ENCODE measurements at places on chromosomes 4 and X.

DNA sequence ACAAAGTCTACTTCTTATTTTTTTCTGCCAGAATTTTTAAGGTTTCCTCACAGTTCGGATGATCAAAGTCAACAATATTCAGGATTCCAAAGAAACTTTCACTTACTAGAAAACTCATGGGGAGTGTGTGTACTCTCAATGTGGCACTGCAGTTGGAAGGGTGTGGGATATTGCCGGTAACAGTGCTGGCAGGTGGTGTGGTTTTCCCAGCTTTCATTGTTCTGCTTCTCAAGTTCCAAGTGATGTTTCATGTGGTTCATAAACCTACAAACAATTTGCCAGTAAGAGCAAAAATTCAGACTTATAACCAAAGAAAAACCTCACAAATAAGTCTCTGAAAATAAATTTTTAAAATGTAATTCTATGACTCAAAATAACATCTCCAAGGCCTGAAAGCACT, 39.8 kb downstream of the ZNF280C start:
- no peak for ATAC-seq

DNA sequence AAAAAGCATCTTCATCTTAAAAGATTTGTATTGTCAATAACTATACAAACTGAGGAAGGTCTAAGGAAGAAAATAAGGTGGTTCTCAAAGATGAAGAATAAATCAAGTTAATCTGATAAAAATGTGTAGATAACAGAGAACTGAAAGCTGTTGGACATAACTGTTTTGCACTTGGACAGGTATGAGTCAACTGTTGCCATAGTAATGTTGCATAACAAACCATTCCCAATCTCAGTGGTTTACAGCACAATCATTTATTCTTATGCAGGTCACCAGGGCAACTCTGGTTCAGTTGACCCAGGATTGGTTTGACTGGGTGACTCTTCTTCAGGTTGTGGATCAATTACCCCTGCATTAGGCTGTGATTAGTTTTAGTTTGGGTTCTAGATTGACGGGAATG, 2197.7 kb downstream of the ARAP2 start:
- ATAC-seq = no peak

DNA sequence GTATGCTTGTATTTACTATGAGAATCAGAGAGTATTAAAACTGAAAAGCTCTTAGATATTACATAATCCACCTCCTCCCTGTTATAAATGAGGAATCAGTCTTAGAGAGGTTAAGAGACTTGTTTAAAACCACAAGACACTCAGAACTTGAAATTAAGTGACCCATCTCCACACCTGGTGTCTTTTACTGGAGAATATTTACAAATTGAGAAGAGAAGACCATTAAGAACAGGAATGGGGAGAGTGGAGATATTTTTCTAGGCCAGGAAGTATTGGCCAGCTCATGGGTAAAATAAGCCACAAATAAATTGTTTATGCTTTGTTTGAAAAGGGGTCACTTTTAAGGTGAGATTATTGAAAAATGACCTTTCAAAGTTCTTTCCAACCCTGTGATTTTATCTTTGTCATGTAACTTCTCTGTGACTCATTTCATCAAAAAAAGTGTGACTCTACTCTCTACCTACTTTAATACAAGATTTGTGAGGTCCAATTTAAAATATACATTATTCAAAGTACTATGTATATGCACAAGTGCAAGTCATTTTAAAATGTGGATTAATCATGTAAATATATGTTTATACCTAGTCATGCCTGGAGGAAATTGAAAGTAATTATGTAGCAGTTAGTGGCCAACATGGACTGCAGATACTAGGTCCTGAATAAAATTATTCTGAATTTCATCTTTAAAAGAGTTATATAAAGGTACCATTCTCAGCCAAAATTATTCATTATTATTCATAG, 15.9 kb upstream of the COX7B2 start:
- ATAC-seq = peak; percentile 97

DNA sequence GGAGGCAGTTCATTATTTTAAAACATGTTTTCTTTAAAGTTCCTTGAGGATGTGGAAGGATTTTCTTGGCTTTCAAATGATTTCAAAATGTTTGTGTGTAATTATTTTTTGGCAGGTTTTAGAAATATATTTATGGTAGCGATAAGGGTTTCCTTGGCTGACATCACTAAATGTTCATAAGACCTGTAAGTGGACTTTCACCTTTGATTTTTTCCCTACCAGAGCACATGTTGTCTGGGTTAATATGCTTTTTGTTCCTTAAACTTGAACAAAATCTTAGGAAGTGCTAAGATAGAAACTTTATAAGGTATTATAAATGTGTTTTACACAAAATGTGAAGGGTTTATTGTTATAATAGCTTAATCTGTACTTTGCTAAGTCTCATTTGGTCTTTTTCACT, 315.6 kb downstream of the PCDH7 start:
- ATAC-seq = no peak

- peak; percentile 87 for ATAC-seq
Observed at GRCh38 chr4:127586922-127587571, 45.7 kb upstream of the INTU start.

GRCh38 chr4:8046925-8047541, 107.4 kb upstream of the AFAP1 start:
- no peak for ATAC-seq

GRCh38 chr4:87193958-87194675, 26.3 kb downstream of the KLHL8 start:
- no peak for ATAC-seq

- no peak for ATAC-seq
Observed at GRCh38 chr4:141002323-141002805, 130.9 kb downstream of the RNF150 start.

DNA sequence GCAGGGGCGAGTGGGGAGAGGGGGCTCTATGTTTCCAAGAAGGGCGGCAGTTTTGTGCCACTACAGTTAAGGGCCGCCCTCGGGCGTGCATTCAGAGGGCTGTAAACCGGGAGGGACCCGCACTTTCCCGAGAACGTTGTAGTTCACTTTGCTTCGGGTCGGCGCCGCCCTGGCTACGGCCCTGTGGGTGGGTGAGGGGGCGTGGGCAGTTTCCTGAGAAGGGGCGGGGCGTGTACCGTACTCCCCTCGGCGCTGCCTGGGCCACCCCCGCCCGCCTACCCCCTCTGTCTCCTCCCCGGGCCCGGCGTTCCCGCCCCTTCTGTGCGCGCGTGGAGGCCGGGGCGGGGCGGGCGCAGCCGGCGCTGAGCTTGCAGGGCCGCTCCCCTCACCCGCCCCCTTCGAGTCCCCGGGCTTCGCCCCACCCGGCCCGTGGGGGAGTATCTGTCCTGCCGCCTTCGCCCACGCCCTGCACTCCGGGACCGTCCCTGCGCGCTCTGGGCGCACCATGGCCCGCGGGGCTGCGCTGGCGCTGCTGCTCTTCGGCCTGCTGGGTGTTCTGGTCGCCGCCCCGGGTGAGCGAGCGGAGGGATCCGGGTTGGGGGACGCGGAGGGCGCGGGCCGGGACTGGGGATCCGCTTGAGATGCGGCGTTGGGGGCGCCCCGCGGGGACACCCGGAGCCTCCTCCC, at the start of gene CD99:
TSS of gene CD99 (plus strand) at position 440 of the 687 bp plus-strand sequence. CDS start at position 506, 66 bp downstream.
- ATAC-seq = peak; percentile 91

- no peak for ATAC-seq
Observed at GRCh38 chrX:129007631-129008030, 515.7 kb downstream of the SMARCA1 start.

- no peak for ATAC-seq
Observed at GRCh38 chr4:101512416-101512815, 165.1 kb upstream of the PPP3CA start.

- peak; percentile 39 for ATAC-seq
Observed at GRCh38 chrX:45322382-45322781, 121.7 kb upstream of the DIPK2B start.
